ENCODE measurements at places on chromosomes 5 and 9. TPM values are rescaled to one million over a fixed set of nuclear protein-coding genes. Genes with fewer than 3 reads are reported as not detected.

STK32A gene
- total RNA-seq: not detected

C5 gene
- 1.6 TPM for total RNA-seq

SIMC1 gene
- 19.2 TPM for total RNA-seq

SLC9A3 gene
- 2.0 TPM for total RNA-seq

PPP1R2B gene
- 0.10 TPM for total RNA-seq

LCP2 gene
- total RNA-seq: 0.36 TPM

CER1 gene
- total RNA-seq: not detected

SLC44A1 gene
- 8.7 TPM for total RNA-seq

ZNF354B gene
- total RNA-seq: 33.0 TPM

BSPRY gene
- total RNA-seq: 0.13 TPM

SLC1A3 gene
- 0.13 TPM for total RNA-seq

AMBP gene
- 1.7 TPM for total RNA-seq

SEMA5A gene
- total RNA-seq: 0.15 TPM

UBQLN1 gene
- total RNA-seq: 92.8 TPM

LEAP2 gene
- total RNA-seq: 1.4 TPM

TGFBI gene
- total RNA-seq: 314 TPM

PCDHGA12 gene
- total RNA-seq: 0.21 TPM

IL3 gene
- not detected for total RNA-seq

KIF12 gene
- 0.87 TPM for total RNA-seq

SPINK9 gene
- not detected for total RNA-seq

KLHL9 gene
- 7.4 TPM for total RNA-seq

HARS2 gene
- 44.1 TPM for total RNA-seq

TYRP1 gene
- 0.23 TPM for total RNA-seq

WNK2 gene
- total RNA-seq: 13.7 TPM

INSL4 gene
- total RNA-seq: not detected

LCNL1 gene
- total RNA-seq: 0.82 TPM

ZCCHC9 gene
- 41.5 TPM for total RNA-seq

ARHGEF28 gene
- total RNA-seq: 34.8 TPM

CCL21 gene
- total RNA-seq: not detected

SIGMAR1 gene
- total RNA-seq: 131 TPM

NMUR2 gene
- not detected for total RNA-seq

HSPB3 gene
- not detected for total RNA-seq

RFX3 gene
- 5.7 TPM for total RNA-seq

SLC6A3 gene
- 0.05 TPM for total RNA-seq
